ENCODE measurements at places on chromosomes 5 and 9.

DNA sequence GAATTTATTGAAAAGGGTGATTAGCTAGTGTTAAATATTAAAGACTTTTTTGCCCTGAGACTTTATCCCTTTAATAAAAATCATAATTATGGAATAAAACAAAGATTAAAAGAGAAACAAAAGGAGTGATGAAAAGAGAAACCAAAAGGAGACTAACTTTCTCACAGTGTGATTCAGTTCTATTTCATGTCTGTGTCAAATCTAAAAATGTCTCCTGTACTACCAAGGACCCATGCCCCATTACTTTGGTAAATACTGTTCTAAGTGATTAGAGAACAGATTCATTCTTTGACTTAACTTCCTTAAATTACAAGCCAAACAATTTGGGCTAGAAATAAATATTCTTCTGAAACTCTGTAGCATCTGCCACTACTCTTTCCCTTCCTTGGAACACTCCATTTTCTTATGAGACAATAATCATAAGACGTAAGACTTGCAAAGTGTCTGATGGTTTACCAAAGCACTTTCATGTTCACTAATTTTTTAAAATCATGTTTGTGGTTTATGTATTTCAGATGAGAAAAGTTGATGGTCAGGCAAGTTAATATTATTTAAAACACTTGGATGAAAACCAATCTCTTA lies 319.0 kb downstream of the EBF1 start:
- no peak for DNase-seq

- DNase-seq: no peak
These were observed 36.9 kb upstream of the CDK20 start for GRCh38 chr9:88011005-88011766.

DNA sequence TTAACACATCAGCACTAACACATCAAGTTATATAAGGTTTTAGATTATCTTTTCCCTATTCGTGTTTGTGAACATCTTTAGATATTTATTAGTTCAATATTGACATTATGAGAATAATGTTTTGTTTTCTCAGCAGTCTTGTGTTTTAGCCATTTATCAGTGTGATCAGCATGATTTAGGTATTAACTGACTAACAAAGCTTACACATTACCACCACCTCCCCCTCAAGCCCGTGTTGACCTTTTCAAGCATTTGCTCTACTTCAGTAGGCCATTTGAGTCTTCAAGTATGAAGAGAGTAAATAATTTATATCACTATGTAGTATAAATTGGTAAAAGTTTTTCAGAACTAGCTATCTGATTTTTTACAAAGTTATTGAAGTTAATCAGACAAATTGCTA lies 6.9 kb downstream of the PBX3 start:
- no peak for DNase-seq

- no peak for DNase-seq
These were observed 505.3 kb upstream of the ZNF608 start for GRCh38 chr5:125251703-125252102.

DNA sequence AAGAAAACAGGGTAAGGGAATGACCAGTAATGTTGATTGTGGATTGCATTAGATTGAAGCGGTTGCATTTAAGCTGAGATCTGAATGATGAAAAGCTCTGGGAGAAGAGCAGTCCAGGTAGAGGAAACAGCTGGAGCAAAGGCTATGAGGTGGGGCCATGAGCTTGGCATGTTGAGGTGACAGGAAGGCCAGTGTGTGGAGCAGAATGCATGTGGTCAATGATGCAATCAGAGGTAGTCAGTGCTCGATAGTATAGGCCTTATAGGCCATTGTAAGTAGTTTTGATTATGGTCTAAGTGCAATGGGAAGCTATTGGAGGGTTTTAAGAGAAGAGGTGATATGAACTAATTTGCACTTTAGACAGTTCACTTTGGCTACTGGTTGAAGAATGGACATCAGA lies 270.4 kb downstream of the ARHGAP26 start:
- DNase-seq: no peak

DNA sequence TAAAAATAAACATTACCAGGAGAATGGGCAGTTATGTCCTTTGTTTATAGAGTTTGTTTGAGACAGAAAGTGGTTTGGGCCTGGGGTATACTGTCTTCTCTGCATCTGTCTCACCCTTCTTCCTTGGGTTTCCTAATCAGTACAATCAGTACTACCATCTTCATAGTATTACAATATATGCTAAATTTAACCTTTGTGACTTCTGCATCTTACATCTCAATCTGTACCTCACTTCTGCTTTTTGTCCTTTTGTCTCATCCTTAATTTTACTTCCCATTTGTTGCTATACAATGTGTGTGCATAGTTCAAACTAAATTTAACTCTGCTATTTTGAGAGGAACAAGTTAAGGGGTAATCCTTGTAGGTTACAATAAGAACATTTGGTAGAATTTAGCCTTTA lies 19.6 kb downstream of the FBXO38 start:
- no peak for DNase-seq

DNA sequence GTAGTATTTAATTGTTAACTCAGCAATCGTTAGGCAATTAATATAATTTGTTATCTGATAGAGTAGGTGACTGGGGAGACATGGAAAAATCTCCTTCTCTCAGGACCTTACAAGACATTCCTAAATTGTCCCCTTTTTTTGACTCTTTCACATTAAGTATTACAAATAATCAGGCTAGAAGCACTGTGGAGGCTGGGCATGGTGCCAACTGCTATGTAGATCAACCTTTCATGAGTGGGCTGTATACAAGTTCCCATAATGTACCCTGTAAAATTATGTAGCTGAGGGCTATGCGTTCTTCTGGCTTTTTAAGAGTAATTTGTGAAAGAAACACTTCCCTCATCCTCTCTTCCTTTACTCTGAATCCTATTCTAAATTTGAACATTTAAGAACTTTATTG lies 140.2 kb downstream of the NFIB start:
- no peak for DNase-seq

DNA sequence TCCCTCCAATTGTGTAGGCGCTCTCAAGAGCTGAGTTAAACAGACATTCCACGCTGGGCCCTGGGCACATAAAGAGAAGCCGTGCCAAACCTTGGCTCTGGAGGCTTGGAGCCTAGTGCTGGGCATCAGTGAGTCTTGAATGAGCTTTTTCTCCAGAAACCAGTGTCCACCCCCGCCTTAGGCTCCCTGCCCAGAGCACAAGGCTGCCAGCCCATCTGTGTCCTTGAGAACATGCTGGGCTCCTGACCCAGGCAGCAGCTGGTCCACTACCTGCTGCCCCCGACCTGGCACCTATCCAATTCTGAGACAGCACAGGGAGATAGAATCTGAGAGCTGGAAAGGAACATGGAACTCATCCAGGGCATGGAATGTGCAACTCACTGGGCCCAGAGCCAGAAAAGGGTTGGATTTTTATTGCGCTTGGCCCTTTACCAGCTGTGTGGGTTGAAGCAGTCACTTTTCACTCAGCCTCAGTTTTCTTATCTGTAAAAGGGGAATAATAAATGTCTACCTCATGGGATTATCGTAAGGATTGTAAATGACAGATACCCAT lies 92.4 kb upstream of the CPLX2 start:
- DNase-seq: no peak

- no peak for DNase-seq
These were observed 225.2 kb upstream of the TRPC7 start for GRCh38 chr5:136590581-136590980.

GRCh38 chr9:135075234-135076142 lies 12.0 kb upstream of the OLFM1 start:
- DNase-seq: no peak

DNA sequence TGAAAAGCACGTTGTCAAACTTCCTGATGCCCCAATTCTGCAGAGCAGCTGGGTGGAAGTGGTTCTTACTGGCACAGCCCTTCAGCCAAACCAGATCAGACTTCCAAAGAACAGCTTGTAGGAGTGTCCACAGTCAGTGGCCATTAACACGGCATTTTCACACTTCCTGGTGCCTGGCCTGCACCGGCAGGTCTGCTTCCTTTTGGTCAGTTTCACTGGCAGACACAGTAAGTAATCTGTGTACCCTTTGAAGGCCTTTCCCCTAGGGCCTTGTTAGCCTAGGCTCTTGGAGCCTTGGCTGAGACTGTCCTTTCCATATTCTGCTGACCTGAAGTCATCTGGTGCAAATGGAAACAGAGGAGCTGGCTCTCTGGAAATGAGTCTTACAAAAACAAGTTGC lies 297.5 kb upstream of the TNC start:
- DNase-seq: no peak

DNA sequence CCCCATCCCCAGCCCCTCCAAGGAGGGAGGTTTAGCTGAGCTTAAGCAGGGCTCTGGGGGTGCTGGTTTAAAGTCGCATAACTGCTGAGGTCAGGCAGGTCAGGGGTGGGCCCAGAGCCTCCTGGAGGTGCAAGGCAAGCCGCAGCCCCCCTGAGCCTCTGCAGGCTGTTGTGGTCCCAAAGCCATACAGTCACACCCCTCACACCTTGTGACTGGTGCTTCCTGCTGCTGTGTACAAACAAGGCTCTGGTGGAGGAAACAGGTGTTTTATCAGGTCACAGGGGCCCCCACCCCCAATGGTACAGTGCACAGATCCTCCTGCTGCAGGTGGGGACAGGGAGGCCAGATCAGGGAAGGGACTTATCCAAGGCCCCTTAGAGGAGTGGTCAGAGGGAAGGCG lies 8.0 kb downstream of the TCF7 start:
- no peak for DNase-seq

DNA sequence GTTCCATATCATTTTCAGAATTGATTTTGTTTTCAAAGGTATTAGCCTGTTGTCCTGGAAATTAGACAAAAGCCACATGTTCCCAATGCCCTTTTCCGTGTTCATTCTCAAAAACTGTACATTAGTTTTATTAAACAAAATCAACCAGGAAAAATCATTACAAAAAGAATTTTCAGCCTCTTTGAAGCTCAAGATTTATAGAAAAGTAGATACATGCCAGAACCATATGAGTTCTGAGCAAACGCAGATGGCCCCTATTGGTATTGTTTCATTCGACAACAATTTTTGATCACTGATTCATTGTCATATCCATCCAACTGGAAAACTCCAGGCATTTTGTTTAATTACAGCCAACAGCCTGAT lies 148.5 kb upstream of the GRAMD2B start:
- DNase-seq: no peak

DNA sequence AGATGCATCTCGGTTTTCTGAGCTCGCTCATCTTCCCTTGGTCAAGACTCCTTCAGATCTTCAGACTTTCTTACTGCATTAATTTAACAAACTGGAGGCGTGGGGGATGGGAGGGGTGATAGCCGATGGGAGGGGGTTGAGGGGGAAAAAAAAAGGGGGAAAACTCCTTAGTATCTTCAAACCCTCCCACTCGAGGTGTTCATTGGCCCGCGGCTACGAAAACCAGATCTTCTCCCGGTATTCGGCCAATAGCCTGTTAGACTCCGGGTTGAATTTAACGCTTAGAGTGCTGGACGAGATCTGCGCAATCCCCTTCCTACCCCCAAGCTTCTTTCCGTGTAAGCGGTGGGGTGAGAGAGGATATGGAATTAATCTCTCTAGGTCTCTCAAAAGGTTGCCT lies 689 bp upstream of the GLRA1 start:
- DNase-seq: no peak

DNA sequence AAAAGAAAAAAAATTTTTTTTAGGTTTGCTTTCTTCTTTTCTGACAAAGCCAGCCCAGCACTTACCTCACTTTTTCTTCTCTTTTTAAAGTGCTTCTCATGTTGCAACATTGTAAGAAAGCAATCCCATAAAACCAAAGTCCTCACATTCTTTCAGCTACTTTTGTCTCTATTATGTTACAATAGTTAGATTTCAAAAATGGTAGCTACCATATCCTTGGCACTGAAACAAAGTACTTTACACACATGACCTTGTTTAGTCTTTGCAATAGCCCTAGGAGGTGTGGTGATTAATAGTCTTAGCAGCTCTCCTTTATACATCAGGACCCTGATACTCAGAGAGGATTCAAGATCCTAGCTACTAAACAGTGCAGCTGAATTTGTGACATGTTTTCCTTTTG lies 23.5 kb upstream of the CARTPT start:
- DNase-seq: no peak

- DNase-seq: no peak
These were observed 4.6 kb downstream of the IER5L start for GRCh38 chr9:129173296-129174101.

DNA sequence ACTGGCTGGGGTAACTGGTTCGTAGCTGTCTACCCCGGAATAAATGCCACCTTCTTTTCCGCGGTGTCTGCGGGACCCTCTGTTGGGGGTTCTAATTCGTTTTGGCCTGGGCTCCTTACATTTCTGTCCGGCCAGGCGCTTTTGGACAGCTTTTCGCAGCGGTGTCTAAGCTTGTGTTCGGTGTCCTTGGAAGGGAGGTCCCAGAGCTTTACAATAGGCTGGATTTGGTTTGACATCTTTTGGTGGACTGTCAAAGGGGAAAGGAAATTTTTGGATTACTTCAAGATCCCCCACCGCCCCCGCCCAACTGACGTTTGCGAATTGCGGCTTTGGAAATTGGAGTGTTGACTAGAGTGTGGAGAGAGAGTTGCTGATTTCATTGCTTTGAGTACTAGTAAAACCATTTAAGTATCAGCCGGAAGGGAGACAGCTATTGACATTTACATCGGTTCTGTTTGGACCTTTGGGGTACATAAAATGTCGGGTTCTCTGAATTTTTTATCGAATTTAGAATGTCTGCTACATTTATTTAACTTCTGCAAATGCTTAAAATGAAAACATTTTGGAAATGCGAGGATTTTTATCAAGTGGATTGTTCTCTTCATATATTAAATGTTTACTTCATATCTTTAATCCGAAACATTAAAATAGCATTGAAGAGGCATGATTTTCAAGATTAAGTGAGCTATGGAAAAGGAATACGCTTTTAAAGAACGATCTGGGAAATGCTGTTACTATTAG lies 4.7 kb upstream of the PURA start:
- DNase-seq: no peak

DNA sequence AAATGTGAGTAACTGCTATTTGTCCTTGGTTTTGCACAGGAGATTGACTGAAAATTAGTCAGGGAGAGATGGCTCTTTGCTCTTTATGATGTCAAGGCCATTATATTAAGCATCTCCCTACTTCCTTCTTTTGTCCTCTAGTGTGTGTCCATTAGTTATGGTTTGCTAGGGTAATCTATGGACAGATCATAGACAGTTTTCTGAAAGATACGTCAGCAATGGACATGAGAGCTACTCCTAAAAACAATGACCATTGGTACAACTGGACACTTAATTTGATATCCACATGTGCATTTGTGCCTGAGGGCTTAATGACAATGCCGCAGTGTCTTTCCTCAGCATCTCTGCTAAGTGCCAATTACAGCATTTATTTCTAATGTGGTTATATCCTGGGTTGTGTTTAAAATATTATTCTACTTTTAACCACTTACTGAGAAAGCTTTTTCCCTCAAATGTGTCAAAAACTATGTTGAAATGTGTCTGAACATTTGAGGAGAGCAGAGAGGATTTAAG lies 218.2 kb upstream of the RFX3 start:
- DNase-seq: no peak

GRCh38 chr5:118984602-118985001 lies 3.7 kb downstream of the DTWD2 start:
- no peak for DNase-seq

- DNase-seq: no peak
These were observed 5.7 kb downstream of the SPARC start for GRCh38 chr5:151680944-151681427.

- no peak for DNase-seq
These were observed 66.5 kb downstream of the TEX10 start for GRCh38 chr9:100286257-100286656.

GRCh38 chr5:18243846-18244245 lies 609.6 kb downstream of the TAF11L14 start:
- DNase-seq: no peak

GRCh38 chr5:147190331-147190730 lies 44.5 kb upstream of the STK32A start:
- no peak for DNase-seq
